Suppressor macrophage treated with lipopolysaccharide for 1 hour (primary cell): ENCODE measurements at places on chromosomes 6 and 20.

DNA sequence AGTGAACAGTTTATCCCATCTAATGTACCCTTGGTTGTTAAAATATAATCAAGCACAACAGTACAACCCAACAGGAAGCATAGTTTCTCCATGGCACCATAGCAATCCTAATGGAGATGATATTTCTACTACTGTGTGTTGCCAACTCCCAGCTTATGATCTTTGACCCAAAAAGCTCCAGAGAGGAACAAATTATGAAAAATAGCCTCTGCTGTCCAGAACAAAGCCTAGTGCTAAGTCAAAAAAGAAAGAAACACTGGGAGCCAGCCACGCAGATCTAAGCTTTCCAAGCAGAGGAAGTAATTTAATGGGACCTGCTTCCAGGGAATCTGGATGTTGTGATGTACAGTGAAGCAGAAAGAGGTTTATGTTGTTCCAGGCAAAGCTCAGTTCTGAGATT, 52.2 kb upstream of the TASP1 start:
- DNase-seq, result no peak

DNA sequence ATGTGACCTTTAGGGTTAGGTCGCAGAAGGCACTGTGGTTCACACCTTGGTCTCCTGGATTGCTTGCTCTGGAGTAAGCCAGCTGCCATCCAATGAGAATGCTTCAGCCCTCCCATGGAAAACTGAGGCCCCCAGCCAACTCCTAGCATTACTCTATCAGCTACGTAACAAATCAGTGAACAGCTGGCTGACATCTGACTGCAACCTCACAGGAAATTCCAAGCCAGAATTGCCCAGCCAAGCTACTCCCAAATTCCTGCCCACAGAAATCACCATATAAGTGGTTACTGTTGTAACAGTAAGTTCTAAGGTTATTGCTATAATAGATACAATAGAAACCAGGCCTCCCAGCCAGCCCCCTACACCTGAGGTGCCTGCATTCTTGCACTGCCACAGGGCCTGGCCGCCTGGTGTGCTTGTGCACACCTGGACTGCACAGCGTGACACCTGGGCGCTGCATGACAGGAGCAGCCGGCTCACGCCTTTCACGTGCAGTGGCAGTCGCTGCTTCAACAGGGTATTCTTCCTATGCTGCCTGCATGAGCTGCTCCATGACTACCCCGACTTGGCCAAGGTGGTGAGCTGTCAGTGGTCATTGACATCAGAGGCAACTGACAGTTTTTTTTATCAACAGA, 429.7 kb upstream of the RUNX2 start:
- no peak for DNase-seq

DNA sequence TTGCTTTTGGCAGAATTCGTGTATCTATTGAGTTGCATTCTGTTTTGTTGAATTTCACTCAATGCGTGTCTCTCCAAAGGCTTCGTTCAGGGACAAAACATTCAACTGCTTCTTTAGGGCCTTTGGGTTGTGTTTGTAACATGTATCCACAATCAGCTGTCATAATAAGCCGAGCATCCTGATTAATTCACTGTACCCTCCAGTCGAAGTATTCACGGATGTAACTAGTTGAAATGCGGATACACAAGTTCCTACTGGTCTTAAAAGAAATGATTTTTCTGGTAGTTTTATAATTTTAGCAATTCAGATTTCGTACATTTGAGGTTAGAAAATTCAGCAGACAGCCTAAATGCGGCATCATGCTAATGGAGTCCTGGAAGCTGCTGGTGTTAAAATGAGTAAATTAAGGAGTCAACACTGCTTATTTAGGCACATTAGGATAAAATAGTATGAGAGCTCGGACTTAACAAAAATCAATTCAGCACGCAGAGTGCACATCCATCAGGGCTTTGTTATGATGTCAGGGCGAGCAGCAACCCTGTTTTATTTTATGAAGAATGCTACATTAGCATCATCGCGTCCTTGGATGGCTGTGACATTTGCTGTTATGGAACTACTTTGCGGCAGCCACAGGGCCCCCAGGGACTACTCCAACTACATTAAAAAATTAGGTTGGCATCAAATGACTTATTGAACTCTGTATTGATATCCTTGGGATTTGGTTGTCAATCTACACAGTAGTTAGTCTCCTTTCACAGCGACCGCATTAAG, 489.3 kb upstream of the FLRT3 start:
- DNase-seq, result no peak

GRCh38 chr6:57116776-57117175, 26.8 kb downstream of the ZNF451 start:
- DNase-seq, result no peak

- no peak for DNase-seq
These were observed 3.0 kb upstream of the MLIP start for GRCh38 chr6:54108271-54108670.

DNA sequence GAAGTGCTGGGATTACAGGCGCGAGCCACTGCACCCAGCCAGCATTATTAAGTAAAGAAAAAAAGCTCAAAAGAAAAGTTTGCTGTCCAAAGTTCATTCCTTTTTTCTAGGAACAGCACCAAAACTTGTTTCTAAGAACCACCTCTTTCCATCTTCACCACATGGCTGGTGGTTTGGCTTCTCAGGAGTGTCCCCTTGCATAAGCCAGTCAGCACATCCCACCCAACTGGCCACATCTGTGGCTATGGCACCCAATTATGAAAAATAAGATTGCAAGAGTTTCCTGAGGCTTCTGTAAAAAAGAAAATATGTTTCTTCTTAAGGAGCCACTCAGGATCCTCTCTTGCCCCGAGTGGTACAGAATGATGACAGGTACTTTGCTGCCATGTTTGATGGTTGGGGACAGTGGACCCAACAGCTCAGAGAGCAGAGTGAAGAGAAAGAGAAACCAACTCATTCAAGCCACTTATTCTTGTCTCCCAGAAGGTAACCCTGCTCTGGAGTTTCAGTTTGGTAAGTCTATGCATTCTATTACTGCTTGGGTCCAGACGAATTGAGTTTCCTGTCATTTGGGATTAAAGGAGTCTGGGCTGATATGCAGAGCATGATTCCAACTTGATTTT, 65.3 kb downstream of the PSMB1 start:
- no peak for DNase-seq

DNA sequence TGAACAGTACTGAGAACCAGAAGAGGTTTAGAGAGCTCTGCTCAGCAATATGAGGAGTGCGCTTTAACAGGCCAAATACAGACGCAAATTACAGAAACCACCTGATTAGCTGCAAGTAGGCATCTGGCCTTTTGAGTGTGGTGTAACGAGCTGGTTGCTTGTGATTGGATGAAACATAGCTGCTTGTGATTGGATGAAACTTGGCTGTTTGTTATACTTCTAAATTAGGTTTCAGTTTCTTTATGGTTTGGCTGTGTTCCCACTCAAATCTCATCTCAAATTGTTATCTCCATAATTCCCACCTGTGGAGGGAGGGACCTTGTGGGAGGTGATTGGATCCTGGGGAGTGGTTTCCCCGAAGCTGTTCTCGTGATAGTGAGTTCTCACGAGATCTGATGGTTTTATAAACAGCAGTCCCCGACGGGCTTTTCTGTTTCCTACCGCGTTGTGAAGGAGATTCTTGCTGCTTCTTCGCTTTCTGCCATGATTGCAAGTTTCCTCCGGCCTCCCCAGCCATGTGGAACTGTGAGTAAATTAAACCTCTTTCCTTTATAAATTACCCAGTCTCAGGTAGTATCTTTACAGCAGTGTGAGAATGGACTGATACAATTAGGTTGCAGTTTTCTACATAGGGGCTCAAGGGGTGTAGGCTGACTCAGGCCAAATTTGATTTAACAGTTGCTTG, 655.9 kb upstream of the MAN1A1 start:
- DNase-seq, result no peak

GRCh38 chr6:127510876-127511275, 8.3 kb downstream of the MTCL3 start:
- DNase-seq, result no peak

DNA sequence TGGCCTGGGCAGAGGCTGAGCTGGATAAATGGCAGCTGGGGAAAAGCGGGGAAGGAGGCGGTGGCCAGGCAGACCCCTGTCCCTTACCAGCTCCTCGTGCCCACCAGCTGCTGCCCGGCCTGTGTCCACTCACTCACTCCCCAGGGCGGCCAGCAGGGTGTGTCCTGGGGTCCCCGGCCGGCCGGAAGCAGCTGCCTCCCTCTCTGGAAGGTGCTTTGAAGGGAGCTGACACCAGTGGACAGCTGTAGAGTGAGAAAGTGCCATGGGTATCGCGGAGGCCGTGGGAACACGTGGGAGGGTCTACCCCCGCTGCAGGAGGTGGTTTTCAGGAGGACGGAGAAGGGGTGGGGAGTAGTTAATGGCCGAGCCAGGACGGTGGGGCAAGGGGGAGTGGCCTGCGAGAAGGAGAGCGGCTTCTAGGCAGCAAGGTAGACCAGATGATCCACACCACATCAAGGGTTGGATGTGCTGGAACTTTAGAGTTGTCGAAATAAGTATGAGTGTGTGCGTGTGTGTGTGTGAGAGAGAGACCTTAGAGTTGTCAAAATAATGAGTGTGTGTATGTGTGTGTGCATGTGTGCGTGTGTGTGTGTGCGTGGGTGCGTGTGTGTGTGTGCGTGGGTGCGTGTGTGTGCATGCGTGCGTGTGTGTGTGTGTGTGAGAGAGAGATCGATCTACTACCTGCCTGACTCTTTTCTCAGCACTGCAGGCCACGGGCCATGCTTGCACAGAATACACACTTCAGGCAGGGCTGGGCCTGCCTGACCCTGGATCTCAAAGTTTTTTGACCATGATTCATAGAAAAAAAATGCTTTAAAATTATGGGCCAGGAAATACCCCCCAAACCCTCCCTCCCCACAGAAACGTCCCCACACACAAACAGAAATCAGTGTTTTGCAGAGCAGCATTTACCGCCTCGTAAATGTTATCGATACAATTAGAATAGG, 43.9 kb downstream of the CDH4 start:
- no peak for DNase-seq

- no peak for DNase-seq
These were observed 118.9 kb upstream of the NHSL1 start for GRCh38 chr6:138618168-138618567.

DNA sequence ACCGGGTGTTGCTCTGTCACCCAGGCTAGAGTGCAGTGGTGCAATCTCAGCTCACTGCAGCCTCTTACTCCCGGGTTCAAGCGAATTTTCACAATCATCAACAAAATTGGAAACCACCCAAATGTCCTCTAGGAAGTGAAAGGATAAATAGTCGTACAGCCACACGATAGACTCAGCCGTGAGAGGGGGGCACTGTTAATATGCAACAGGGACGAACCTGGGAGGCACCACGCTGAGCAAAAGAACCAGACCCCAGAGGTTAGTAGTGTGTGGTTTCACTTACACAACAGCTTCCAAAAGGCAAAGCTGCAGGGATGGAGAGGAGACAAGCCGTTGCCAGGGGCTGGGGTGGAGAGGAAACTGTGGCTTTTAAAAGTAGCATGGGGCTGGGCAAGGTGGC, 30.1 kb upstream of the NTSR1 start:
- peak; percentile 78 for DNase-seq

- DNase-seq, result no peak
These were observed 52.2 kb downstream of the KDM1B start for GRCh38 chr6:18207438-18207837.

- no peak for DNase-seq
These were observed 1.5 kb downstream of the KIZ start for GRCh38 chr20:21127201-21127981.

DNA sequence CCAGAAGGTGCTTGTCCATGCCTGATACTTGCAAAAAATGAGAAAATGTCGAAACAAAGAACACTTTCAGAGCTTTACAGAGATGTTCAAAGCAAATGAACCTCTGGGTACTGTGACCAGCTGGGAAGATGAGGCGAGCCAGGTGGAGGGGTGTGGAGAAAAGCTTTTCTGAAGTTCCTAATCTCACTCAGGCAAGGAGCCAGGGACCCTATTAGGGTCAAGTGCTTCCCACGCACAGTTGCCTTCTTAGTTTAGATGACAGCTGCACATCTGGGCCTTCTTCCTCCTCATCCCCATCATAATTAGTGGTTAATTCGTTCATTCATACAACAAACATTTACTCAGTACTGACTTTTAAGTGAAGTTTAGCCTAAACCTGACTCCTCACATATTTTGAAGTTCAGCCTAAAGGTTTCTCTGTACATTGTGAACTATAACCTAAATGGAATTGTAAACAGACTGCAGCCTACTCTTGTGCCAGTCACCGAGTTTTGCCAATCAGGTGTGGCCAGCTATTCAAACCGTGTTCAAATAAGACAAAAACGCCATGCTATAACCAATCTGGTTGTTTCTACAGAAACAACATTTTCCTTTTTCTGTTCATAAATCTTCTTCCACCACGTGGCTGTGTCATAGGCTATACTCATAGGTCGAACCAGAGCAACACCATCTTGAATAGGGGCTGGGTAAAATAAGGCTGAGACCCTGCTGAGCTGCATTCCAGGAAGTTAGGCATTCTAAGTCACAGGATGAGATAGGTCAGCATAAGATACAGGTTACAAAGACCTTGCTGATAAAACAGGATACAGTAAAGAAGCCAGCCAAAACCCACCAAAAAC, 19.3 kb upstream of the AHCY start:
- no peak for DNase-seq

DNA sequence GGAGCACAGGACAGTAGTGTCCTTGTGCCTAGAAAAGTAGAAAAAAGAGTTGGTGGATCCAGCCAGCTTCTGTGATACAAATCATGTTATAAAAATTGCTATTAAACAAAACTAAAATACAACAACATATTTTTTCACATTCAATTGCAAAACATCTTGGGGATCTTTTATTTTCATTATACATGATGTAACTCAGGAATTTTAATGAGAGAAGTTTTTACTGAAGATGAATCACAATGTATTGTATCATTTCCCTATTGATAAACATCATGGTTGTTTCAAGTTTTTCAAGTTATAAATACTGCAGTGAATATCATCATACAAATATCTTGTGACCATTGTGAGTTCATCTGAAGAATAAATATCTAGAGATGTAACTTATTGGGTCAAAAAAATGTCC, 608.0 kb downstream of the PHF3 start:
- DNase-seq, result no peak

DNA sequence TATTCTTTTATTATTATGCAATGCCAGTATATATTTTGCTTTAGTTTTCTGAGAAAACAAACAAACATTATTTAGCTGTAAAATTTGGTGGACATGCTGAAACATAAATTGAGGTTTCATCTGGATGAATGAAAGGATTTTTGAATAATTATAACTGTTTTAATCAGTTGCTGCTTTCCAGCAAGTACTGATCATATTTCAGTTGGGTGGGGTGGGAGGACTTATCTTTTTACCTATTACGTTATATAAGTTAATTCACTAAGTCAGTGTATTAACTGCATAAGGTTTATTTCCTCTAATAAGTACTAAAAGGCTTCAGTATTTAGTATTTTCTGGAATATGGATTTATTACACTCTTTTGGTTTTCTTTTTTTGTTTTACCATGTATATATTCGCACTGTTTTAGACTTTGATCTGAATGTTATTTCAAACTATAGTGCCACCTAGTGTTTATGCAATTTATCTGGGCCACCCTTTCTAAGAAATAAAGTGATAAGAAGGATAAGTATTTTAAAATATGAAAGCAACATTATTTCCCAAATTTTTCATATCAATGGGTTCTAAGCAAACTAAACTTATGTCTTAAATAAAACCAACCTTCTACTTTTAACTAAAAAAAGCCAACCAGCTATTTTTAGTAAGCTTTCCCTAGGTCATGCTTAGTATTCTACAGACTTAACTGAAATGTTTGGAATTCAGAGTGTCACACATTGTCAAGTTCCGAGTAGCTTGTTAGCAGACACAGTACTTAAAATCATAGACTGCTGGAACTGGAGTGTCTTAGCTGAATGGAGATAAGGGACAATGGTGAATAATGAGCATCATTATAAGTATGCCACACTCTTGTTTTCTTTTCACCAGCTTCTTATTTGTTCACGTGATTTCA, 105.4 kb upstream of the MCHR2 start:
- DNase-seq, result peak; percentile 52
